ENCODE measurements at places on chromosomes 7 and 10.
A peak's percentile ranks its signal among the peaks of the same experiment; 100 is the strongest.

DNA sequence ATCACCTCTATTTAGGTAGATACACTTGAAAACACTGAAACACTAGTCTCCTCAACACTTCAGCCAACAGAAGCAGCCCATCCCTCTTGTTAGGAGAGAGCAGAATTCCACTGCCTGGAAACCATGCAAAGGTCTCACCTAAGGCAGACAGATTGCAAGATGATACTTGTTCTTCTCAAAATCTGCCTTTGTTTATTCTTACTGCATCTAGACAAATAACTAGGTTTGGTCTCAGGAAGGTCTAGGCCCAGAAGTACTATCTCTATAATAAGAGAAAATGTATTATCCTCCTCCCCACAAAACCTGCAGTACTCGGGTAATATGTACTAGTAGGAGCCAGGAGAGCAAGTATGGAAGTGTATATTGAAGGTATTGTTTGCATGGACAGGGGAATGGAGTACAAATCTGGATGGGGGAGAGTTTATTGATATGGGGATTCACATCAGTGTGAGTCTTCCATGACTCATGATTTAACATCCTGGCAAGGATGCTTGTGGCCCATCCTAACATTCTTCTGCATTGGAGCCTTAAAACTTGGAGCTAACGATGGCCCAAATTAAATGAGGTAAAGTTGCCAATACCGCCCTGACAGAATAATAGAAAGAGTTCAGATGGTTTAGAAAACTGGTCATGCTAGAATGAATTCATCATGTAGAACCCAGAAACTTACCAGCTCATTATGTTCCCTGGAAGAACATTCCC lies 109.2 kb downstream of the EPC1 start:
- no peak for DNase-seq

DNA sequence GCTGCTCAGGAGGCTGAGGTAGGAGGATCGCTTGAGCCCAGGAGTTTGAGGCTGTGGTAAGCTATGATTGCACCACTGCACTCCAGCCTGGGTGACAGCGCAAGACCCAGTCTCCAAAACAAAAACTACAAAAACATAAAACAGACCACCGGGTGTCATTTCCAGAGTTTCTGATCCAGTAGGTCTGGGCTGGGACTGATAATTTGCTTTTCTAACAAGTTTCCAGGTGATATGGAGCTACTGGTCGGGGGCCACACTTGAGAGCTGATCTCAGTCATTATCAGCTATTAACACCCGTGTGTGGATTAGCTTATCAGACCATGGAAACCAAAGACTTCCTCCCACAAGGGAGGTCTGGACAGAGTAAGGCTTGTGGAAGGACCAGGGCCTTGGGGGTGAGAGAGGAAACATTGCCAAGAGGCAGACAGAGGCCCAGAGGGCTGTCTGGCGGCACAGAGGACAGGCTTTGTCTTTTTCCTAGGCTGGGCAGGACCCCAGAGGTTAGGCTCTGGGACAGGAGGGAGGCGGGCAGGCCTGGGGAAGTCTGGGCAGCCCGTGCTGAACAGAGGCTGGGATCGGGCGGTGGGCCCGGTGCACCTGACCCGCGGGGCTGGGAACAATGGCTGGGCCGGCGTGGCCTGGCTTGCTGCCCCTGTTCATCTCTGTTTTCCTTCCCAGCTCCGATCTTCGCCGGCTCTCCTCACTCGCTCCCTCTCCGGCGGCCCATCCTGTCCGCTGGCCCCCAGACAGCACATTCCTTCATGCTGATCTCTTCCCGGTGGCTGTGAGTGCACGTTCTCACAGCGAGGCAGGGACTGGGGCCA lies 25.2 kb downstream of the TMEM270 start:
- no peak for DNase-seq

DNA sequence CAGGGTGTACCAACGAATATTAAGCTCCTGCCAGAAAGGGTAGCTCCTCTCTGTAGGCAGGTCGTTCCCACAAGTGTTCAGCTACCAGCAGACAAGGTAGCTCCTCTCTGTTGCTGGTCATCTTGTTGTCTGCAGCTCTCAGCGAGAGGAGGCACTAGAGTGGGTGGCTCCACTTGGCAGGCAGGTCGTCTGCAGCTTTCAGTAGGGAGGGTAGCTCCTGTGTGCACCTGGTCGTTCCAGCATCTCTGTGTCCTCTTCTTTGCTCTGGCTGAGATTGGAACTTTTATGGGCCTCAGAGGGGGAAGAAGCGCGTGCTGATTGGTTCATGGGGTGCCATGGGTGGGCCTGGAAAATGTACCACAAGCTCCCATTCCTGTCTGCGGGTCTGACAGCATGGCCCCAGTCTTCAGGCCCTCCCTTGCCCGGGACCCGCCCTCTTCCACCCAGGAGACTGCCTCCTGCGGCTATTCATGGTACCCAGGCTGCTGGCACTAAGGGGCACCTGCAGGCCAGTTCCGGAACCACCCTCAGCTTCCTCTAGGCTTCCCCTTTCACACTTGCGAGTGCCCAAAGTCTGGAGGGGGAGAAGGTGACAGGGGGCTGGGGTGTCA lies 63.9 kb upstream of the CACNA2D1 start:
- DNase-seq = no peak

- DNase-seq = no peak
Observed at GRCh38 chr10:16716051-16716450, 101.2 kb downstream of the RSU1 start.

GRCh38 chr10:90788968-90789367 lies 68.9 kb downstream of the HTR7 start:
- DNase-seq = no peak

DNA sequence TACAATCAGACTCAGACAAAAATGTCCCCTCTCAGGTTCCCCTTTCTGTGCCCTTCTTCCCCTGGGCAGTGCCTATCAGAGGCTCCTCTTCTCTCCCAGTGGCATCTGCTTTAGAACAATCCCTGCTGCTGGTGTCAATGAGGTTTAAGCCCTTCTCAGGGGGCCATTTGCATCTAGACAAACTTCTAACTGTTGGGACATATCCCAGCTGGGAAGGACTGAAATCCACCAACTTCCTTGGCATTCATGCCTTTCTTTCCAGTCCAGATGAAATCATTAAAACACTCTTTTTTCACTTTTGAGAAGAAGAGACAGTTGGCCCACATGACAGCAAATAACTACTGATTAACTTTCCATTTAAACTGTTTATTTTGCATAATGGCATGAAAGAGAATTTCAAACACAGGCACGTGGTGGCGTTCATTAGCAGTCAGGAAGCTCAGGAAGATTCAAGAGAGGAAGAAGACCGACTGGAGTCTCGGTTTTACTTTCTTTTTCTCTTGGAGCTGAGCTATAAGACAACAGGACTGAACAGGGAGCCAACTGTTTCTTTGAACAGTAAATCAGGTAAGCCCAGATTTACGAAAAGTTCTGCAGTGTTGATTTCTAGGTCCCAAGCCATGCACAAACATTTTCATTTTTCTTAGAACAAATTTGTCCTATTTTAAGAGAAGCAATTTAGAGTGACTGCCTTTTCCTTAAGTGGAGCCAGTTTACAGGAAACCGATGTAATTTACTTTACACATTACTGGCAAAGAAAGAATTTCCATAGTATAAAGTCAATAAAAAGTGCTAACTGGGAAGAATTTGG lies at the start of gene GIMAP2:
Gene GIMAP2, plus strand, starts transcription at position 488 of the 811 bp plus-strand sequence. CDS start 1,354 bp downstream, outside the sequence.
- DNase-seq = peak; percentile 55

- DNase-seq = peak; percentile 29
Observed at GRCh38 chr10:50554995-50555568, 68.7 kb downstream of the SGMS1 start.

DNA sequence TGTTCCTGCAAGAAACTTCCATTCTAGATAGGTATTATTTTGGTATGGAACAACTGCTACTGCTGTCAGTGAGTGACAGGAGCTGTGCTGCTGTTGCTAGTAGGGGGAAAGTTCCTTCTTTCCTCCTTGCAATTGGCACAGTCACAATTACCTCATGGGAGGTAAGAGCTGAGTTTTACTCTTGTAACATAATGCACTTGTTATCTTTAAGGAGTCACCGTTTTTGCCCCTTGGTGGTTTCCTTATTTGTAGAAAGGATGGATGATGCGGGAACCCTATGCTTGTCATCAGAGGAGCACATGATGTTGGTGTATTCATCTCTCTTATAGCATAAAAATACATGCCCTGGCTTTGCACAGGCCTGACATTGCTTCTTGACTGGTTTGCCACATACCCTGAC lies 234.7 kb upstream of the NPY start:
- DNase-seq = no peak

DNA sequence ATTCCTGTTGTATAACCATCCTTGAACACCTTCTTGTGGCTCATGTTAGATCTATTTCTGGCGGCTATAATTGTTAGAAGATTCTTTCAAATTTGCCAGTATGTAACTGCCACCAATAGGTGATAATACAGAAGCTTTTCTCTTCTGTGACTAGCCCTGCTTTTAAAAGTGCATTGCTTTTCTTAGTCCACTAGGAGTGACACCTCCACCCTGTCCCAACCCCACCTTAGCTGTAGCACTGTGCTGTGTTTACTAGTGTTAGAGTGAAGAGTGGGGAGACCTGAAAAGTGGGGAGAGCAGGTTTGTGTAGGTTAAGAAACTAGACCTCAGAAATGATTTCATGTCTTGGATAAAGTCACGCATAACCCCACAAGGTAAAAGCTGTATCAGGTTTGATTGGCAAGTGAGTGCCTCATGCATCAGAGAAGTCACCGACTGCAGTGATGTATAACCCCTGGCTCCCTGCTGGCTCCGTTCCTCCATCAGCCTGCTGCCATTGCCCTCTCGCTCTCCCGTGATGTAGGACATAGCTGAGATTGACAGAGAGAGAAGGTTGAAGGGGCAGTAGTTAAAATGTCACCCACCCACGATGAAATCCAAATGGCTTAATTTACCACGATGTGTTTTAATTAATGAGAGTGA lies 12.5 kb downstream of the NPVF start:
- DNase-seq = no peak

- no peak for DNase-seq
Observed at GRCh38 chr7:96800824-96801223, 91.2 kb upstream of the SEM1 start.

DNA sequence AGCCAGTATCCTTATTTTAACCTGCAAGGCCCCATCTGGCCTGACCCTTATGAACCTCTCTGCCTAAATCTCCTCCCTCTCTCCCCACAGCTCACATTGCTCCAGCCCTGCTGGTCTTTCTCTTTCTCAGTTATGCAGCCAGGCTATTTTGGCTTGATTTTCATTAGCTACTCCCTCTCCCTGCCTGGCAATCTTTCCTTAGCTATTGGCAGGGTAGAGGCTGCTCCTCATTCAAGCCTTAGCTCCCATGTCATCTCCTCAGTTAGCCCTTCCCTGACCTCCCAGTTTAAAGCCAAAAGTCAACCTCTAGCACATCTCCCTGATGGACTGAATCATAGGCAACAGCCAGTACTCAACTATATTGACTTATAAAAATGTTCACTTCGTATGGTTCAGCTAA lies 214.4 kb upstream of the CELF2 start:
- no peak for DNase-seq
